NCI-H187 treated with DMSO at 0.1 percent for 48 hours (cell line): ENCODE measurements at places on chromosomes 3 and 15.

- no peak for DNase-seq
These were observed 940.2 kb downstream of the MCTP2 start for GRCh38 chr15:95171564-95171963.

DNA sequence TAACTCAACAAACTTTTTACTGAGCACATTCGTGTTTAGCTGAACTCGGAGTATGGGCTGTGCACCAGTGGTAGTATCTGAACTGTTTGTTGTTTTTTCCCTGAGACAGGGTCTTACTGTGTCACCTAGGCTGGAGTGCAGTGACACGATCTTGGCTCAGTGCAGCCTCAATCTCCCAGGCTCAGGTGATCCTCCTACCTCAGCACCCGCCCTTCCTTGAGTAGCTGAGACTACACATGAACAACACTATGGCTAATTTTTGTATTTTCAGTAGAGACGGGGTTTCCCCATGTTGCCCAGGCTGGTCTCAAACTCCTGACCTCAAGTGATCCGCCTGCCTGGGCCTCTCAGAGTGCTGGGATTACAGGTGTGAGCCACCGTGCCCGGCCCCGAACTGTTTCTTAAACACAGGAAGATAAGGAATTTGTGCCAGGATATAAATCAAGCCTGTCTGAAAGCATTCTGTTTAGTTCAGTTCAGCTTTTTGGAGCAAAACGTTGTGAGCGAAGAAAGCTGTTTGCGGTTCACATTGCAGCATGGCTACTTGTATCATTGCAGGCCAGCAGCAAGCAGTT, 40.4 kb upstream of the SKOR1 start:
- DNase-seq = no peak

DNA sequence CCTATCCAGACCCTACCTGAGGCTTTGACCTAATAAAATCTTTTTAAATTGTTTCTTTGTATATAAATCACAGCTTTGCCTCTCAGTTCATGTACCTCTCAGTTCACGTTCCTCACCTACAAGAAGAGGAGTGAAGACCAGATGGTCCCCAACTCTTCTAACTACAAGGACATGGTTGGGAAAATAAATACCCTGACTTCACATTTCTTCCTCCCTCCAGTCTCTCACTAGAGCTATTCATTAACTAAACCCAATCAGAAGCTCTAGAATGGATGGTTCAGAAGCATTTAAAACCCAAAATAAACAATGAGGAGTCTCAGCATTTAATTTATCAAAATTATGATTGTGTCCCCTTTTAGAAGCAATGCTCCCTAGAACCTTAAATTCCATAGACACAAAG, 97.3 kb upstream of the AGTR1 start:
- no peak for DNase-seq

- no peak for DNase-seq
These were observed 21.0 kb upstream of the EID1 start for GRCh38 chr15:48856942-48857341.

GRCh38 chr3:53303957-53304356, 43.4 kb downstream of the DCP1A start:
- no peak for DNase-seq

- no peak for DNase-seq
These were observed 167.6 kb downstream of the ABHD5 start for GRCh38 chr3:43858294-43858701.
